ENCODE measurements at places on chromosomes 3 and 15.
A peak's percentile ranks its signal among the peaks of the same experiment; 100 is the strongest.

GRCh38 chr3:25257026-25257425 lies 171.0 kb upstream of the RARB start:
- no peak for DNase-seq
- H3K4me1 ChIP-seq = no peaks in the 10 kb centered on the region
- H3K36me3 ChIP-seq = no peaks in the 10 kb centered on the region
- no peak overlapping the region for H3K4me3 ChIP-seq
- H3K27me3 ChIP-seq = no peaks in the 10 kb centered on the region

DNA sequence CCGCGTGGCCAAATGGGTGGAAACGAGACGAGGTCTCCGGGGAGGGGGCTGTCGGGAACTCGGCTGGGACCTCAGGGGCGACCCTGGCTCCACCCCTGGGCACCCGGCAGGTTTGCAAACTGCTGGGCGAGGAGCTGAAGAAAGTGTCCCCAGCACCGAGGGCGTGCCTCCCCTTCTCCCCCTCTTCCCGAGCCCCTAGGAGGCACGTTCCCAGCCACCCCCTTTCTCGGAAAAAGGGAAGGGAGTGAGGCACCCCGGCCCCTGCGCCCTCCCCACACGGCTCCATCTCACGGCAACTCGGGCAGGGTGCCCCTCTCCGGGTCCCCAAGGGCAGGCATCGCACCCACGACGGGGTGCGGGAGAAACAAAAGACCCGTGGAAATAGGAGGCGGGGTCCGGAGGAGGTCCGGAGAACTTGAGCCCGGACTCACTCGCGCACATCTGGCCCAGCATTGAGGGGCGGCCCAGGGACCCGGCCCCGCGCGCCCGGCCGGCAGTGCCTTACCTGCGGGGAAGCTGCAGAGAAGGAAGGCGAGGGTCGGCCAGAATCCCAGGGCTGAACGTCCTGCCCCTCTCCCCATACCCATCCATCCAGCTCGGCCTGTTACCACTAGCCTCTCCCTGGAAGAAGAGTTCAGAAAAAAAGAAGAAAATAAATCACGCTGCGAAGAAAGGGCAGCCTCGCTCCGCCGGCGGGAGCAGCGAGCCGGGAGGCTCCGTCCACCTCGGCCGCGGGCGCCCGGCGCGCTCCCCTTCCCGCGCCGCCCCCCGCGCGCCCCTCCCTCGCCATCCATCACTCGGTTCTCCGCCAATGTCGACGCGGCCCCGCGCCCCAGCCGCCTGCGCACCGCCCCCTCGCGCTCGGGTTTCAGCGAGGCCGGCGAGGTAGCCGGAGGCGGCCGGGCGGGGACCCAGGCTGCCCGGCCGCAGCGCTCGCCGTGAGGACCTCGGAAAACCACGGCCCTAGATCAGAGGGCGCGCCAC lies 16.3 kb downstream of the RGMA start:
- H3K4me3 ChIP-seq = peak overlapping the region; percentile 67
- H3K36me3 ChIP-seq = no peaks in the 10 kb centered on the region
- no peaks in the 10 kb centered on the region for H3K27me3 ChIP-seq

- H3K36me3 ChIP-seq = no peaks in the 10 kb centered on the region
- no peak for DNase-seq
- no peaks in the 10 kb centered on the region for H3K4me1 ChIP-seq
- no peak overlapping the region for H3K4me3 ChIP-seq
These were observed 605.1 kb downstream of the ROBO1 start for GRCh38 chr3:79162653-79163052.

- H3K27ac ChIP-seq = no peak overlapping the region
- no peaks in the 10 kb centered on the region for H3K4me1 ChIP-seq
- H3K36me3 ChIP-seq = peaks cover 12% of the 10 kb centered on the region
- H3K4me3 ChIP-seq = no peak overlapping the region
These were observed 9.2 kb upstream of the MST1R start for GRCh38 chr3:49912881-49913281.

DNA sequence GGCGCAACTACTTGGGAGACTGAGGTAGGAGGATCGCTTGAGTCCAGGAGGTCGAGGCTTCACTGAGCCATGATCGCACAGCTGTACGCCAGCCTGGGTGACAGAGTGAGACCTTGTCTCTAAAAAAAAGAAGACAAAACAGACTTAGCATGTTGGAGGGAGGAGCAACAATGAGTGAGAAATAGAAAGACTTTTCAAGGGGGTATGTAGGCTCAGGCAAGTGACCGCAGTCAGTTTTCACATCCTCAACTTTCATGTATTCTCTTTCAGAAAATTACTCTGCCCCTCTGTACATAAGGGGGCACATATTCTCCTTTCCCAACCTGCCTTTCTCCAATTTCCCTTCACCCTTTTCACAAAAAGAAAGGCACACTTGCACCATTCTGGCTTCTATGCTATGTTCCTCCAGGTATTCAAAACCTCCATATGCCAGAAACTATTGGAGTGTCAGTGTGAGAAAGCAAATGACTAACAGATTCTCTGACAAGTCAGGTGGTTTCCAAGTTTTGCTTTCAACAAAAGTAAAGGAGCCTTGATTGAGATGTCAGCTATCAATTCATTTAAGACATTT lies 7.6 kb downstream of the NSUN3 start:
- H3K4me1 ChIP-seq = peaks cover 4% of the 10 kb centered on the region
- H3K27ac ChIP-seq = no peak overlapping the region
- H3K4me3 ChIP-seq = no peak overlapping the region
- DNase-seq = no peak
